RPMI7951 (cell line): ENCODE measurements at places on chromosomes 7 and 10. TPM values are rescaled to one million over a fixed set of nuclear protein-coding genes. Genes with fewer than 3 reads are reported as not detected.

The CDC14C gene
- not detected in 2 replicates for total RNA-seq

The ANXA8 gene
- 0.12 and 0.29 TPM in 2 replicates for total RNA-seq

The FAM170B gene
- total RNA-seq, result not detected in 2 replicates

The SLIT1 gene
- 0.12 and 0.29 TPM in 2 replicates for total RNA-seq

The RPEL1 gene
- total RNA-seq, result 0.10 and 0.12 TPM in 2 replicates

The STARD3NL gene
- total RNA-seq, result 182 and 189 TPM in 2 replicates

The GIMAP6 gene
- 0.48 TPM in 1 of 2 replicates, not detected in the other for total RNA-seq

The GNG11 gene
- 264 and 265 TPM in 2 replicates for total RNA-seq

The PTPRN2 gene
- 6.8 and 9.0 TPM in 2 replicates for total RNA-seq

The ZNF365 gene
- 4.8 and 6.8 TPM in 2 replicates for total RNA-seq

The HSPA12A gene
- total RNA-seq, result 3.0 and 3.1 TPM in 2 replicates

The TMEM72 gene
- not detected in 2 replicates for total RNA-seq

The BLNK gene
- total RNA-seq, result not detected in 2 replicates

The NAT16 gene
- total RNA-seq, result not detected in 2 replicates

The OR2A12 gene
- total RNA-seq, result not detected in 2 replicates

The CREB5 gene
- total RNA-seq, result 2.9 and 3.8 TPM in 2 replicates

The GLI3 gene
- total RNA-seq, result 7.7 and 10.0 TPM in 2 replicates

The FAM180A gene
- 4.8 and 6.4 TPM in 2 replicates for total RNA-seq

The HECW1 gene
- 12.9 and 18.3 TPM in 2 replicates for total RNA-seq

The PHYHIPL gene
- not detected in 2 replicates for total RNA-seq

The MMD2 gene
- total RNA-seq, result not detected in 2 replicates

The SLC29A4 gene
- total RNA-seq, result 0.78 and 1.4 TPM in 2 replicates

The GLUD1 gene
- 175 and 190 TPM in 2 replicates for total RNA-seq

The FAM53B gene
- total RNA-seq, result 6.7 and 7.3 TPM in 2 replicates

The HDAC9 gene
- total RNA-seq, result 15.5 and 21.1 TPM in 2 replicates

The ATP6V0A4 gene
- total RNA-seq, result not detected in 2 replicates

The THSD7A gene
- total RNA-seq, result under 0.01 TPM in 1 of 2 replicates, not detected in the other

The ARMC3 gene
- total RNA-seq, result not detected in 2 replicates

The AP4M1 gene
- total RNA-seq, result 22.6 and 36.8 TPM in 2 replicates

The TLL2 gene
- total RNA-seq, result under 0.01 TPM in 1 of 2 replicates, not detected in the other

The IFIT1B gene
- total RNA-seq, result not detected in 2 replicates

The EFCAB10 gene
- total RNA-seq, result not detected in 2 replicates

The ADARB2 gene
- total RNA-seq, result not detected in 2 replicates

The AKR1B1 gene
- 353 and 358 TPM in 2 replicates for total RNA-seq

The LEP gene
- total RNA-seq, result not detected in 2 replicates

The TNS3 gene
- total RNA-seq, result 147 and 149 TPM in 2 replicates

The PKD2L1 gene
- not detected in 2 replicates for total RNA-seq

The TMEM270 gene
- total RNA-seq, result not detected in 2 replicates

The GCK gene
- 2.4 and 2.6 TPM in 2 replicates for total RNA-seq

The NRAP gene
- not detected in 2 replicates for total RNA-seq

The GRM3 gene
- total RNA-seq, result not detected in 2 replicates

The TAS2R3 gene
- 0.12 TPM in 1 of 2 replicates, not detected in the other for total RNA-seq

The NUTM2D gene
- 0.36 and 0.59 TPM in 2 replicates for total RNA-seq

The MRLN gene
- total RNA-seq, result not detected in 2 replicates

The ITGA8 gene
- 6.7 and 7.6 TPM in 2 replicates for total RNA-seq

The CHCHD2 gene
- total RNA-seq, result 948 and 1,255 TPM in 2 replicates
